Central memory CD8-positive, alpha-beta T cell (primary cell): ENCODE measurements at places on chromosomes 5 and 9.

DNA sequence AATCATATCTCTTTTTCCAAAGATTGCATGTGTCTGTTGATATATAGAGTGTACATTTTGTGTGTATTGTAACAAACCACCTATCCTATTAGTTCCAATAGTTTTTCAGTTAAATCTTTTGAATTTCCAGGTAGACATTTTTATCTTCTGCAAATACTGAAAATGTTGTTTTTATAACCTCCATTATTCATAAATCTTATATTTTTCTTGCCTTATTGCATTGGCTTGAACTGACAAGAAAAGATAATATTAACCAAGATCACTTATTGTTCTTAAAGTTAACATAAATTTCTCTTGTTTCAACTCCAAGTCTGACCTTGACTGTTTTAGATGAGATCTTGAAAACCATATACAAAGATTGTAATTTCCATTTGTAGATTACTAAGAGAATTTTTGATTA, 251.6 kb downstream of the IRX2 start:
- no peaks in the 10 kb centered on the region for H3K27me3 ChIP-seq
- no peak for DNase-seq
- no peak overlapping the region for H3K4me3 ChIP-seq
- H3K36me3 ChIP-seq = no peaks in the 10 kb centered on the region
- no peaks in the 10 kb centered on the region for H3K4me1 ChIP-seq
- H3K27ac ChIP-seq = no peak overlapping the region

DNA sequence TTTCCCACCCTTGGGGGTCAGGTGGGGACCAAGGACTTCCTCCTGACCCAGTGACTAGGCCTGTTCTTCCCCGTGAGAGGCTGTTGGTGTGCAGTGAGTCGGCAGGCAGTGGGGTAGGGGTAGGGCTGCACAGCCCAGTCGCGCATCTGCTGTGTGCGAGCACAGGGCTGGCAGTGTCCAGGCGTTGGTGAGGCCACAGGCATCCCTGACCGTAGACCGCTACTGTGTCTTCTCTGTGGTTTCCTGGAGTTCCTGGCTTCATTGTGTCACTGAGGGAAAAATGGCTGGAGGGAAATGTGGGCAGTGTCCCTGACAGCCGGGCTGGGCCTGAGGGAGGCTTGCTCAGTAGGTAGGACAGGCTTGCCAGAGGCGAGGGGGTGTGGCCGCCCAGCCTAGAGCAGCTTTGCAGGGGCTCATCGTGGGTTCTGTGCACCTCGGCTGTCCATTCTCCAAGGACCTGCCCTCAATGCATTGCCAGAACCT, 95.4 kb downstream of the CACNA1B start:
- H3K27ac ChIP-seq = no peak overlapping the region
- peaks cover 47% of the 10 kb centered on the region for H3K27me3 ChIP-seq
- H3K36me3 ChIP-seq = no peaks in the 10 kb centered on the region
- H3K4me1 ChIP-seq = no peaks in the 10 kb centered on the region
- no peak overlapping the region for H3K4me3 ChIP-seq
- DNase-seq = no peak

GRCh38 chr5:5195128-5195918, 55.2 kb downstream of the ADAMTS16 start:
- H3K27me3 ChIP-seq = no peaks in the 10 kb centered on the region
- no peaks in the 10 kb centered on the region for H3K36me3 ChIP-seq
- no peak for DNase-seq
- no peak overlapping the region for H3K4me3 ChIP-seq
- H3K27ac ChIP-seq = no peak overlapping the region

- H3K4me3 ChIP-seq = peak overlapping the region; percentile 41
- no peak for DNase-seq
- peaks cover 7% of the 10 kb centered on the region for H3K4me1 ChIP-seq
- H3K27ac ChIP-seq = no peak overlapping the region
- H3K36me3 ChIP-seq = peaks cover 2% of the 10 kb centered on the region
Measured at GRCh38 chr9:136984464-136985026, 1.8 kb downstream of the LCNL1 start.

- no peaks in the 10 kb centered on the region for H3K36me3 ChIP-seq
- H3K27me3 ChIP-seq = no peaks in the 10 kb centered on the region
- no peak overlapping the region for H3K27ac ChIP-seq
- no peaks in the 10 kb centered on the region for H3K4me1 ChIP-seq
Measured at GRCh38 chr5:97425511-97425910, 242.5 kb upstream of the RIOK2 start.

- no peaks in the 10 kb centered on the region for H3K4me1 ChIP-seq
- DNase-seq = no peak
- no peak overlapping the region for H3K4me3 ChIP-seq
- H3K27ac ChIP-seq = no peak overlapping the region
Measured at GRCh38 chr5:117161718-117162335, 587.2 kb upstream of the SEMA6A start.

DNA sequence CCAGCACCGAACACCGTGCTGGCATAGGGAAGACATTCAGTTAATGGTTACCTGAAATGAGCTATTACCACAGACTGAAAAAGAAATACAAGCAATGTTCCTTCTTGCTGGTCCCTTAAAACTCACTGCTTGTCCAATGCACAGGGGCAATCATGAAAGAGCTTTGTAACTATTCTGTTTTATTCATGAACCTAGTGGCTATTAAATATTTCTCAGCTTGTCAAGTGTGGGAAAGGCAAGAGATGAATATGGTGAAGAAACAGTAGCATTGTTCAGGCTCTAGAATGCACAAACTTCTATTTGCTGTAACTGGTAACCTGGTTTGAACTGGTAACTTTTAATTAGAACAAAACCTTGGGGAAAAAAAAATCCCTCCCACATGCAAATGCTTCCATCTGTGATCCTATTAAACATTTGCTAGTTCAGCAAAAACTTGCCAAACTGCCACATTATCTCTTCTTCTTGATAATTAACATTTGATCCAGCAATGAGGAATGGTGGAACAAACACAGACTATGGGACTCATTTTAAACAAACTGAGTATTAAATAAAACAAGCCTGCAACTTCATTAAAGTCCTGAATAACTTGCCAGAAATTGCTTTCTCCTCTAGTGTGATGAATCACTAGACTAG, 36.1 kb downstream of the YIPF5 start:
- no peak overlapping the region for H3K4me3 ChIP-seq
- no peak overlapping the region for H3K27ac ChIP-seq
- DNase-seq = no peak
- peaks cover 37% of the 10 kb centered on the region for H3K27me3 ChIP-seq
- no peaks in the 10 kb centered on the region for H3K36me3 ChIP-seq

- no peaks in the 10 kb centered on the region for H3K4me1 ChIP-seq
- peaks cover 5% of the 10 kb centered on the region for H3K27me3 ChIP-seq
- H3K36me3 ChIP-seq = no peaks in the 10 kb centered on the region
- no peak overlapping the region for H3K27ac ChIP-seq
- DNase-seq = no peak
- H3K4me3 ChIP-seq = no peak overlapping the region
Measured at GRCh38 chr5:169281625-169282024, 19.3 kb downstream of the SLIT3 start.

- DNase-seq = no peak
- no peaks in the 10 kb centered on the region for H3K36me3 ChIP-seq
- no peaks in the 10 kb centered on the region for H3K27me3 ChIP-seq
Measured at GRCh38 chr9:73270967-73271721, 119.5 kb downstream of the ANXA1 start.

- H3K4me3 ChIP-seq = no peak overlapping the region
- H3K27ac ChIP-seq = no peak overlapping the region
- DNase-seq = no peak
- peaks cover 8% of the 10 kb centered on the region for H3K4me1 ChIP-seq
- peaks cover 16% of the 10 kb centered on the region for H3K36me3 ChIP-seq
- no peaks in the 10 kb centered on the region for H3K27me3 ChIP-seq
Measured at GRCh38 chr9:2012347-2012746, 2.8 kb upstream of the SMARCA2 start.

DNA sequence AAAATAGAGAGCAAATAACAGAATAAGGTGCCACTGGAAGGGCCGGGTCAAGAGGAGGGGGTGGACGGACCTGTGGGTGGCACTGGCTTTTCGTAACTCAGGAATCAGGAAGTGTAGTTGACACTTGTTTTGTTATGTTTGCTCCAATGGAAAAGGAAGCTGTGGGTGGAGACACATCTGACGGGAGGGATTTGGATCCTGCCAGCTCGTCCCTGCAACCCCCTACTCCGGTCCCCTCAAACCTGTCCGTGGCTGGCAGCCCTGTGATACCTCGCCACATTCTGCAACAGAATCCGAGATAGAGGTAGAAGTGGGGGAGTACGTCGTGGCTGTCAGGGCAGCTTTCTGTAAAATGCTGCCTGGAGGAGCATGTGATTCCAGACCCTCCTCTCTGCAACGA, 104.2 kb upstream of the IER5L start:
- H3K4me3 ChIP-seq = no peak overlapping the region
- peaks cover 6% of the 10 kb centered on the region for H3K36me3 ChIP-seq
- DNase-seq = no peak
- H3K27me3 ChIP-seq = peaks cover 4% of the 10 kb centered on the region

DNA sequence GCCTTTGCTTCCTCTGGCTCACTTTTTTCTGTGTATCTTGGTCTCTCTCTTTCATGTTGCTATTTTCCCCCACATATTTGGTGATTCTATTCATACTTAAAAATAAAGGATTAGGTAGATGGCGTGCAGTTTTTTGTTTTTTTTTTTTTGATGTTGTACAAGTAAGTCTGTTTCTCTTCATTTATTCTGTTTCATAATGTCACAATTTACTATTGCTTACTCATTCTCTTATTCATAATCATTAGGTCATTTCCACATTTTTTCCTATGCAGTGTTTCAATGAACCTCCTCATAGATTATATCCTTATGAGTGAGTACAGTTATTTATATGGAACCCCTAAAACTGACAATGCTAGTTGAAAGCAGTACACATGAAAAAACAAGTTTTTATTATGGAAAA, 136.3 kb downstream of the APBA1 start:
- peaks cover 10% of the 10 kb centered on the region for H3K27me3 ChIP-seq
- no peaks in the 10 kb centered on the region for H3K4me1 ChIP-seq
- H3K4me3 ChIP-seq = no peak overlapping the region
- no peak overlapping the region for H3K27ac ChIP-seq
- DNase-seq = no peak

GRCh38 chr5:151541571-151541970, 49.6 kb downstream of the FAT2 start:
- H3K4me3 ChIP-seq = no peak overlapping the region
- no peak for DNase-seq
- H3K4me1 ChIP-seq = no peaks in the 10 kb centered on the region
- peaks cover 39% of the 10 kb centered on the region for H3K27me3 ChIP-seq

DNA sequence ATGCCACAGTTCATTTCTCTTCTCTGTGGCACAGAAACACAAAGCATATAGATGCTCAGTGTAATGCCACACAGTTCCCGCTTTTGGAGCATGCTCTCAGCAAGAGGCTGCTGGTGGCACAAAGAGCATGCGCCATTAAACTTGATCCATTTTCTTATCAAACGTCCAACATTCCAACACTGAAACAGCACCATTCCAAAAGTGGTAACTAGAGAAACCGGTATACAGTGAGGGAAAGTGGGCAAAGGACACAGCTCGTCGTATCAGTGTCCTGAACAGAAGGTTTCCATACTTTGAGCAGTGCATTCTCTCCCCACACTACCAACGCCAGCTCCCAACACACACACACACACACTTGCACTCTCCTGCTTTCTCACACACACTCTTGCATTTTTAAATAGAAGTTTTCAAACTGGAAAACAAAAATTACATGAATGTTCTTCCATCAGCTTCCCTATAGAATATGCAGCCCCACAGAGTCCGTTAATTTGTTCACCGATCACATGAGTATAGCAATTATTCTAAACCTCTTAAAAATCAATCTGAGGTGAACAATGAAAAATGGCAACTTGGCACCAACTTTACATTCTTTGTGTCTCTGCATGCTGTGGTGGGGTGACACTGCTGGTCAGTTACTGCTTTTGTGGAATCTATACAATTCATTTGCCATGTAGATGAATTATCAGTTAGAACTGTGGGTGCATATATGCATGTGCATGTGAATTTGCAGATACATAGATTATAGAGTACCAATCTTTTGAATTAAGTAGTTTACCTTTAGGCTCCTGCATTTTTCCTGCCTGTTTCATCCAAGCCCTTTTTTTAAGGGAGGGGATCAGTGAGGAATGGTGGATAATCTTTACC, 5.7 kb downstream of the NFIB start:
- no peak overlapping the region for H3K27ac ChIP-seq
- peaks cover under 1% of the 10 kb centered on the region for H3K36me3 ChIP-seq
- no peak for DNase-seq
- H3K4me1 ChIP-seq = peaks cover under 1% of the 10 kb centered on the region
- H3K27me3 ChIP-seq = peaks cover 73% of the 10 kb centered on the region
